ENCODE measurements at places on chromosomes 12 and 14.

- DNase-seq, result no peak
These were observed 20.7 kb upstream of the NEK9 start for GRCh38 chr14:75147423-75148071.

DNA sequence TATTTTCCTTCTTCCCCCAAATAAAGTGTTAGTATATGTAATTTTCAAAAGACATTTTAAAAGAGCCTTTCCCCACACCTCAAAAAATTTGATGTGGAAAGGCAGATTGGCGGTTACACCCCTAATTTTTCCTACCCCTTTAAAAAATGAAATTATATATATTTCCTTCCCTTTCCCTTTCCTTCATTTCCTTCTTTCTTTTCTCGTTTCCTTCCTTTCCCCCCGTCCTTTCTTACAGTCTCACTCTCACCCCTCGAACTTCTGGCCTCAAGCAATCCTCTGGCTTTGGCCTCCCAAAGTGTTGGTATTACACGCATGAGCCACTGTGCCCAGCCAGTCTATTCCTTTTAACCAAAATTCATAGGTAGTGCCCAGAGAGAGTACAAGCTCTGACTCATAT, 4.2 kb upstream of the UNC119B start:
- DNase-seq, result no peak

DNA sequence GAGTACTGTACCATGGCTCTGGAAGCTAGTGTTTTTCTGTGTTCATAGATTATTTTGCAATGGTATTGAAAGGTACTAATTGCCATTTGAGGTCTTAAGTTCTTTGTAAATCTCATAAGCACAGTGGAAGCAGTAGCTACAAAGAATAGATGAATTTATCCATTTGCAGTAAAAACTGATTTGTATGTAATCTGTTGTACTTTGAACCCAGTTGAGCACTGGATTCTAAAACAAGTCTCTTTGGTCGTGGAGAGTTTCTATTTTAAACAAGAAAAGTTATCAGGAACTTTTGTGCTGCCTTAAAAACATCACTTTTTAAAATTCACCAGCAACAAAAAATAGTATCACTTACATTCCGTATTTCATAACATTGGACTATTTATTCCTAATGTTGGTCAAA, 4.1 kb downstream of the RAP1B start:
- DNase-seq, result no peak

GRCh38 chr14:91113829-91114078, at the start of gene DGLUCY:
Gene DGLUCY (plus strand): TSS chr14:91114073. CDS start chr14:91160295, 46,222 bp downstream.
- peak; percentile 45 for DNase-seq

- no peak for DNase-seq
These were observed 117.4 kb upstream of the SLC38A2 start for GRCh38 chr12:46489951-46490388.

DNA sequence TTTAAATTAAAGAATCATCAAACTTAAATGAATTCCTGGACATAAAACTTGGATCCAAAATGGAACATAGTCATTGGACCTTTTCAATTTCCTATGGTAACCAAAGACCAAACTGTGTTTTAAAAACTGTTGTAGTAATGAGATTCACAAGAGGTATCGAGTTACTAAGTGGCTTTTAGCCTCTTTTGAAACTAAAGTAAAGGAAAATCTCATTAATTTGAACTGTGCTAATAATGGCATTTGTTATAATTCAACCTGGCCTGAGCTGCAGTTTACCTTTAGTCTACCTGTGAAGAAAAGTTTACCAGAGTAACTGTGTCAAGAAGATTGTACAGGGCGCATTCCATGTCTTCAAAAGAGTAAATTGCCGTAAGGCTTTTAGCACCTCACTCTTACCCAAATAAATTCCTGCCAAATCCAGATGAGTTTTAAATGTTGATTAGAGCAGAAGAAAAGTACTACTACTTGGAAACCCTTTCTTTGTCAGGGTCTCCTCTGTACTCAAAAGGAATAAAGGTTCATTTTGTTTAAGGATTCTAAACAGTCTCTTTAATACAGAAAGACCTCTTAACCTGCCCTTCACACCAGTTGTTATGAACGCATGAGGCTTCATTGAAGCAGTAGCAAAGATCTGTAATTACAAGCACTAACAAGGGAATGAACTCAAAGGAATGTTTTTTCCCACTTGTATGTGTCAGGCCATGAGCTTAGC, 17.1 kb upstream of the MED13L start:
- no peak for DNase-seq

DNA sequence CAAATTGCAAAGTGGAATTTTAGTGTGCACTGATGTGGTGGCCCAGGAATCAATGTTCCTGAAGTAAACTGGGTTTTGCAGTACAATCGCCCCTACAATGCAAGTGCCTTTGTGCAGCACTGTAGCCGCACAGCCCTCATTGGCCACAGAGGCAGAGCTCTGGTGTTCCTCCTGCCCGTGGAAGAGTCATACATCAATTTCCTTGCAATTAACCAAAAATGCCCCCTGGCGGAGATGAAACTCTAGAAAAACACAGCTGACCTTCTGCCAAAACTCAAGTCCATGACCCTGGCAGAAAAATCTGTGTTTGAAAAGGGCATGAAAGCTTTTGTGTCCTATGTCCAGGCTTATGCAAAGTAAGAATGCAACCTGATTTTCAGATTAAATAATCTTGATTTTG, 117.9 kb upstream of the PRB2 start:
- no peak for DNase-seq

Measured in activated T-cell treated with anti-CD3 and anti-CD28 coated beads, Interleukin-2, amount 50 U/mL, for 4 hours (primary cell).